Activated CD4-positive, alpha-beta T cell treated with anti-CD3 and anti-CD28 coated beads for 48 hours (primary cell): ENCODE measurements at places on chromosomes 12 and 14.

GRCh38 chr12:29944269-29945000 is 160.7 kb upstream of the TMTC1 start:
- DNase-seq, result no peak

DNA sequence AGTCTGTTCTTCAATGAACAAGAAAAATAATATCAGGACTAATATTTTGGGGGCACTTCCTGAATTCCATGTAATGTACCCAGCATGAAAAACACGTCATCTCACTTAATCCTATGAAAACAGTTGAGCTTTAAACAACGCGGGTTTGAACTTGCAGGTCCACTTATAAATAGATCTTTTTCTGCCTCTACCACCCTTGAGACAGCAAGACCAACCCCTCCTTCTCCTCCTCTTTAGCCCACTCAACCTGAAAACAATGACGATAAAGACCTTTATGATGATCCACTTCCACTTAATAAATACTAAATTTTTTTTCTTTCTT is 203.9 kb upstream of the KRR1 start:
- no peak for DNase-seq

GRCh38 chr12:132030367-132031038 is 80.8 kb downstream of the EP400 start:
- DNase-seq, result no peak

- DNase-seq, result no peak
Observed at GRCh38 chr12:20320552-20320951, 47.8 kb upstream of the PDE3A start.
